ENCODE measurements at places on chromosomes 4 and X.

- DNase-seq = no peak
Measured at GRCh38 chrX:40063555-40063954, 34.2 kb downstream of the BCOR start.

DNA sequence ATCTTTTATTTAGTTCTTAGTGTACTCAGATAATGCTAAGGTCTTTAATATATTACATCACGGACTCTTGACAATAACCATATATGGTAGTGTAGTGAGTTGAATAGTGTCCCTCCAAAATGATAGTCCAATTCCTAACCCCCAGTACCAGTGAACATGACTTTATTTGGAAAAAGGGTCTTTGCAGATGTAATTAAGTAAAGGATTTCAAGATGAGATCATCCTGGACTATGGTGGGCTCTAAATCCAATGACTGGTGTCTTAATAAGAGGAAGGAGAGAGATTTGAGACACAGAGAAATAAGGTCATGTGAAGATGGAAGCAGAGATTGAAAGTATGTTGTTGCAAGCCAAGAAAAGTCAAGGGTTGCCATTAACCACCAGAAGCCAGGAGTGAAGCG, 236.5 kb upstream of the DIPK2B start:
- DNase-seq = no peak

- DNase-seq = no peak
Measured at GRCh38 chrX:113514906-113515305, 674.3 kb upstream of the AMOT start.

DNA sequence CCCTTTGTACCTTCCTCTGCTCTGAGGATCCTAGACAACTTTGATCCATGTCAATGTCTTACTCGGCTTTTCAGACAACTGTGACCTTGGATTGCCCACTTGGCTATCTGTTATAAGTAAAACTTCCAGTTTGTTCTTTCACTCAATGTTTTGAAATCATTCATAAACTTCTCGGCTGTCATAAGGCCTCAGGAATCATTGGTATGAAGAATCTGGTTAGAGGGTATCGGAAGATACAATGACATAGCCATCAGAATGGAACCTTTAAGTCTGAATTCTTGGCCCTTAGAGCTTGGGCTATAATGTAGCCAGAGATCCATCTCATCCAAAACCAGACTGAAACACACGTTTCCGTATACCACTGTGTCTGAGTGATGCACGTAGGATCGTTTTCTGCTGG, 59.0 kb upstream of the WDR1 start:
- no peak for DNase-seq

DNA sequence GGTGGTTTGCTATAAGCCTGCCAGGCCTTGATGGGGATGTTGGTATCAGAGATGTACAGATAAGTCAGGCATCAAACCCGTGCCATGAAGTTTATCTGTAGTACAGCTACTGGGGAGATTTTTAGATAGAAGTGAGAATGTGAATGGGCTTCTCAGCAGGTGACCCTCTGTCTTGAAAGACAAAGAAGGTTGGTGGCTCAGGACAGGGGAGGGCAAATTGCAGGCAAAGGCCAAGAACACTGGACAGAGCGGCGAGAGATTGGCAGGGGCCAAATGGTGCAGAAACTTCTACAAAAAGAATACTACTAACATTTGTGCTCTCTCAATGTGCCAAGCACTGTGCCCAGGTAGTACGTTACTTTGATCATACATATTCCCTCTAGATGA, 1.9 kb upstream of the PIM2 start:
- no peak for DNase-seq

- DNase-seq = no peak
Measured at GRCh38 chrX:16304751-16305150, 137.5 kb downstream of the MAGEB17 start.

- no peak for DNase-seq
Measured at GRCh38 chr4:172168888-172169287, 355.7 kb downstream of the GALNTL6 start.

DNA sequence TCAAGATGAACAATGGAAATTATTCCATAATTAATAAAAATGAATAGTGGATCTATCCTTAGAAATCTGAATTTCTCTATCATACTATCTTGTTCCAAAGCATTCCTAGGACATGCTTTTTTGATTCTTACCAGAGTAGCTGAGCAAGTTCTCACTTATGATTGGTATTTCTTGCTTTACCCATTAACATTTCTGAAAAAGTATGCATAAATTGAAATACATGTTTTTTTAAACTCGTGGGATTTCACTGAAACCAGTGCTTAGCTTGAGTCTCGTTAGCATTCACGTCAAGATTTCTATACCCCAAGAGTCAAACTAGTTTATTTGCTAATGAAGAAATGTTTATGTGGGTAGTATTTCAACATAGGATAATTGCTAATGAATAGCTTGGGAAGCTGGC, 89.0 kb downstream of the ELOVL6 start:
- no peak for DNase-seq

GRCh38 chr4:25811374-25811690, 51.5 kb downstream of the SEL1L3 start:
- no peak for DNase-seq

- DNase-seq = no peak
Measured at GRCh38 chr4:174600391-174600790, 78.1 kb upstream of the HPGD start.

DNA sequence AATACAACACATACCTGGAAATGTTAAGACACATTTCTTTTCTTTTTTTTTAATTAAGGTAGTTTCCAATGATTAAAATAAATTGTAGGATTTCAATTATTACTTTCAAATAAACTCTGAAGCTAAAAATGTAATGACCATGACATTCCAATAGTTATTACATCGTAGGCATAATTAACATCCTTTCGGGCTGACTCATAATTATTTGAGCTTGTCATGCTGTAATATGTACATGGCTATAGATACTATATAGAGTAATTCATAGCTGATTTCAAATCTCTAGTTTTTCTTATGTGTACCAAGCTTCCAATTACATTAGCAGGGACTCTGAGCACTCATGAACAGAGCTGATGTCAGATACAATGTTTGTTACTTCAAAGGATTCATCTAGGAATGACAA, 125.7 kb upstream of the GABRG1 start:
- DNase-seq = no peak

- DNase-seq = no peak
Measured at GRCh38 chr4:104248726-104249125, 246.0 kb downstream of the CXXC4 start.

- DNase-seq = no peak
Measured at GRCh38 chrX:2928191-2928582, 952 bp downstream of the ARSD start.

DNA sequence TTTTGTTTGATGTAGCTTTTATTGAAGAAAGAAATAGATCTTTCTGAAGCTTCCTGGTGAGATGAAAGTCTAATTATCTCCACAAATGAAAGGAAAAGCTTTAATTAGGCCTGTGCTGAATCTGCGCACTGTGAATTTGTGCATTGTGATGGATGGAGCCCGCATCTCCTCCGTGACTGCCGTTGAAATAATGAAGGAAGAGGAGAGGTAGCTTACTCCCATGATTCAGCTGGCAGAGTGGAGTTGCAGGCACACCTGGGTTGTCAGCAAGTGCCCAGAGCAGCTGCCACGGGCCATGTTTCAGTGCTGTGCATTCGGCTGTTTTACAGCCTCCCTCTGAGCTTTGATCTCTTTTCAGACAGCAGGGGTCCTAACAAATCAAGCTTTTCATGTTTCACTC, 735.3 kb upstream of the TENM3 start:
- DNase-seq = no peak

- DNase-seq = no peak
Measured at GRCh38 chr4:19913650-19914049, 338.1 kb upstream of the SLIT2 start.

GRCh38 chr4:86993909-86994681, 59.3 kb downstream of the AFF1 start:
- DNase-seq = no peak

GRCh38 chr4:170198747-170199146, 109.0 kb upstream of the AADAT start:
- DNase-seq = no peak

DNA sequence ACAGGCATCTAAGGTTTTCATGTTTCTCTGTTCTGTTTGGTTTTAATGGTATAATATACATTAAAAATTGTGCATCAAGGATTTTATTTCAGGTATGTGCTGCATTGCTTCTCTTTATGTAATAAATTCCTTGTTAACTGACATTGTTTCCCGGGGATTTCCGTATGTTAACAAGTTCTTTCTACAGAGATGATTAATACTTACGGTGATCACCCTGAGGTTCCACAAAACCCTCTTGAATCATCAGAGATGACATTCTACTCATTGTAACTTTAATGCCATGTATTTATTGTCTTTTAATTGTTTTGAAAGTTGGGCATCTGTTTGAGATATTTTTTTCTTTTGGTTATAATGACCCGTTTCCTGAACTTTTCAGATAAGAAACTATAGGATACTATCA, 37.5 kb downstream of the ARHGAP10 start:
- no peak for DNase-seq

GRCh38 chr4:145734576-145735346, 54.8 kb downstream of the C4orf51 start:
- no peak for DNase-seq

DNA sequence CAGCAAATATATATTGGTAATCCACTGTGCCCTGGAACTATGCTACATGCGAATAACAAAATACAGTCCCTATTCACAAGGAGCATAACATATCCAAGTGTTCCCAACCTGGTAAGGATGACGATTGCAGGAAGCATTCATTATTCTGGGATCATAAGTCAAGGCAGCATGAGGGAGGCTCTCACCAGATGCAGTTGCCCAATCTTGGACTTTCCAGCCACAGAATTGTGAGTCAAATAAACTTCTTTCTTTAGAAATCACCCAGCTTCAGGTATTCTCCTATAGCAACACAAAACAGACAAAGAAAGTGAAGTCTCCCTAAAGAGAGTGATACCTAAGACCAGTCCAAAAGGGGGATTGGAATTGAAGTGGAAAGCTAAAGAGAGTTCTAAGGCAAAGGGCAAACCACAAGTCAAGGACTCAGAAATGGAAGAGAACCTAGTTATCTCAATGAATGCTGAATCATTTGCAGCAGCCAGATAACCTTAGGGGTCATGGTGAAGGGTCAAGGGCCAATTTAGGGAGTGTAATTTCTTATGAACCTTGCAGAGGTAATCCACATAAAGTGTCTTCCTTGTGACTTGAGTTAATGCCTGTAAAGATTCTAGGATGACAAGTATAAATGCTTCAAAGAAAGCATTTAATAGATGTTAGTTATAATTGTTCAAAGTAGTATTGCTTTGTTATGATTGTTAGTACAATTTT, 103.1 kb upstream of the PCDH7 start:
- no peak for DNase-seq

All from stimulated activated CD4-positive, alpha-beta T cell treated with anti-CD3 and anti-CD28 coated beads, Interleukin-1b, Interleukin-23, amount 100 ng/mL, for 24 hours (primary cell).